ENCODE measurements at places on chromosomes 5 and 9.

DNA sequence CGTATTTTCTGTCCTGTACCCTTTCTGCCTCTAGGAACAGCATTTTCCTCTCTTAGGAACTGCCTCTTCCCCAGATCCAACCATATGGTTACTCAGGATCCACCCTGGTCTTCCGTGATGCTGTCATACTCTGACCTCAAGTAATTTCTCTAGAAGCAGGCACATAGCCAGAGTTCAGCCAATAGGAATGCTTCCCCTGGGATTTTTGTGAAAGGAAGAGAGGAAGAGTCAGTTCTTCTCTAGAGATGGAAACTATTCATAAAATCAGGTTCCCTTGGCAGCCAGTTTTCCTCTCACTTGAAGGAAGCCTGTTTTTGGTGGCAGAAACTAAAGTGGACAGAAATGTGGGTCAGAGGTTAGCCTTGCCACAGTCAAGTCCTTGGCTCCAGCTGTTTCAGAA is 400.1 kb upstream of the PCSK5 start:
- no peak for DNase-seq

GRCh38 chr5:178077751-178078150 is 35.6 kb upstream of the N4BP3 start:
- DNase-seq, result no peak

- no peak for DNase-seq
These were observed 149.0 kb downstream of the CD180 start for GRCh38 chr5:67047616-67048015.

GRCh38 chr5:27472000-27472763 is 433.8 kb upstream of the CDH9 start:
- no peak for DNase-seq

GRCh38 chr9:135951889-135952663 is 9.1 kb downstream of the UBAC1 start:
- DNase-seq, result no peak

- DNase-seq, result no peak
These were observed 10.0 kb upstream of the RETREG1 start for GRCh38 chr5:16626696-16627264.

DNA sequence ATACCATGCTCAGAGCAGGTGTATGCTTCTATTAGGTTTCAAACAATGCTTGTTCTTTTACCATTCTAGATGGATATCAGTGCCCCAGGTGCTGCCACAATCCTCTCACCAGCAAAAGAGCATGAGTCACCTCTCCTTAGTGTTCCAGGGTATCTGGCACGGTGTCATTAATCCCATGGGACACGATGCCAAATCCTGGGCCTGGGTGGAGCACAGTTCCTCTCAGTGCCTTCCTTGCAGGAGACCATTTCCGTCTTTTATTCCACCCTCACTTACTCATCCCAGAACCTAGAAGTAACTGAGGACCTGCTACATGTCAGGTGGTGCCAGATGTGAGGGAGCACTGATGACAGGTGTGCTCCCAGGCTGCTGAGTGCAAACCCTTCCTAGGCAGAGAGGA is 1.3 kb upstream of the OR13J1 start:
- DNase-seq, result no peak

DNA sequence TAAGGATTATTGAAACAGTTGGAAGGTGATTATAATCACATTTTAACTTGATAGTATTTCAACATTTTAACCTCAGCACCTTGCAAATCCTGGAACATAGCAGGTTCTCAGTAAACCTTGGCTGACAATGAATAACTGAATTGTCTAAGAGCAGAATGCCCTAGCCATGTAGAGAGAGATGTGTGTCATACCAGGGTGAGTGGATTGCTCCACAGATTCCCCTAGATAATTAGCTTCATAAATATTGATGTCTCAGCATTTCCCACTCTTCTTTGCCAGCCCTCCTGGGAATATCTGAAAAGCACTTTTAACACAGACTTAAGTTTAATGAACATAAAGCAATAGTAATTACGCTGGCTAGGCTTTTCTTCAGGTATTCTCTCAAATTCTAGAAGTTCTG is 363.5 kb downstream of the MAN2A1 start:
- DNase-seq, result no peak

DNA sequence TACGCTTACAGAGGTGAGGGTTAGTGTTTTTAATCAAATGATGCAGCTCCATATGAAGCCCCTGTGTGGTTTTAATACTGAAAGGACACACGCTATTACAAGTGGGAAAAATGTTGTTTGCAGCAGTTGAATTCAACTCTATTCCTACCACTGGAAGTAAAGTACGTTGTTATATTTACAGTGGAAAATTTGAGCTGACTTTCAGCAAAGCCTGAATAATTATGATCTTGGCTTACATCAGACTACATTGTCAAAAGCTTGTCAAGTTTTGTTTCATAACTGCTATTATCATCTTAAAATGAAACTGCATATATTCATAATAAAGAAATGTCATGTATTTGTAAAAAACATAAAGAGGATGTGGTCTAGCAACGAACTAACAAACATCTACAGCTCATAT is 818.5 kb downstream of the SEMA5A start:
- no peak for DNase-seq

DNA sequence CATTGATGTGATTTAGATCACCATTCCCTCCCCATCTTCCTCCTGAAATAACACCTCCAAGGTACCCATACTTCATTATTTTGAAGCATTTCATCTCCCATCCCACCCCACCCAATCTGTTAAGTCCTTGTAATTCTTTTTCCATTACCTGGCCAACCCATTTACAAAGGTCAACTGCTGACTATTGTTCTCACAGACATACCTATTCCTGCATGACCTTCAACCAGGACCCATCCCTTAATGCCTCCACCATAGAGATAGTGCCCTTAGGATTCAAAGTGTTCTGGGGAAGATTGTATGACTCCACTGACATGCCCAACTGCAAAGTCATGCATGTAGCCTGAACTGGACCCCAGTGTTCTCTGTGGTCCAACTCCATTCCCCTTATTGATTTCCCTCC is 91.2 kb downstream of the NLN start:
- DNase-seq, result no peak
